ENCODE measurements at places on chromosomes 5 and 9.

DNA sequence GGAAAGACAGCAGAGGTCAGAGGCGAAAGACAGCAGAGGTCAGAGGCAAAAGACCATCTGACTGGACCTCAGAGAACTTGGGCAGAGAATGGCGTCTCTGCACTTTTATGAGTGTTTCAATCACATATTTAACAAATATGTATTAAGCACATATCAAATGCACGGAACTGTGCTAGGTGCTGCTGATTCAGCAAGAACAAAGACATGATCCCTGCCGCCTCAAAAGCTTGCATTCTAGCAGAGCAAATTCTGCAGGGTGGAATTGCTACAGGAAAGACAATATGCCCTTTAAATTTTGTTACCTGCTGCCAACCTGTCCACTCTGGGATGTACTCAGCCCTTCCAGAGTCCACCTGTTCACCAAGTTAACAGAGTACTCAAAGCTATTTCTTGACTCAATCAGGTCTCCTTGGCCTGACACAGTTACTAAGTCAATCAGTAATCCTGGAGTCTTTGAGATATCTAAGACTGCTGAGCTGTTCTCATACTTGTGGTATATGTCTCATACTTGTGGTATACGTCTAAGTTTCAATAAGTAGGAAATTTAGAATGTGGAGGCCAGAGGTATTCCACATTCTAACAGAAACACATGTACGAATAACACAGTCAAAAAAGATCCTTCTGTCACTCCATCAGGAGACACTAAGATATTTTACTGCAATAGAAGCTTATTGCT lies 131.8 kb downstream of the GNAQ start:
- no peak for DNase-seq

- no peak for DNase-seq
These were observed 4.4 kb upstream of the DCTN4 start for GRCh38 chr5:150763023-150763769.

DNA sequence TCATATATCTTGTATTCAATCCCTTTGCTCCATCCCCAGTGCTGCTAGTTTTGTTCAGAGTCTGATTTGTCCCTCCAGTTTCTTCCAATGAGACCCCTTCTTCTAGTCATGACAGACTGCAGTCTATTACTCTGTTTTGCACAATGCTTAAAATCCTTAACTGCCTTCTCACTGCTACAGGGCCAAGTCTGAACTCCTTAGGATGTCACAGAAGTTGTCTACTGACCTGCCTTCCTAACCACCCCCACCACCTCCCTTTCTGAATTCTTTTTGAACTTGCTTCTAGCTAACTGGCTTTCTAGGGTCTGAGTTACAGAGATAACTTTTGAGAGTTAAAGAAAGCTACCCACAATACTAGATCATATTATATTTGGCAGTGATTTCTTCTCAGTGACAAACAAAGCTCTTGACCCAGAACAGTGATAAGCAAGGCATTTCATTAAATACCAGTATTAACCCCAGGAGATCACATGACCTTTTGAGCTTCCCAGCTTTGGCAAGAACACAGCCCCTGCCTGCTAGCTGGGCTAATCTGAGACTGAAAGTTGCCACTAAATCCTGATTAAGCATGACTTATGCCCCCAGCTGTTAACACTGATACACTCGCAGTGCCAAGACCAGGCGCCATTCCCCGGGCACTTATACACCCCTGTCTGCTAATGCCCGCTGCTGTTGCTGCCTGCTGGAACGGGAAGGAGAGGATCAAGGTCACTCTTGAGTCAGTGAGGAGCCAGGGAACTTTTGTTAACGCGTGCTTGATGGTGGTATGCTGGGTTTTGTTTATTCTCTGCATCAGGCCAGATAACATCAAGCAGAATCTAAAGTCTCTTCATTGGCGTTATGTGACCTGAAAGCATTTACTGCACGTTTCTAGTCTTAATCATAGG lies 36.4 kb upstream of the ADAMTSL1 start:
- no peak for DNase-seq

- no peak for DNase-seq
These were observed 27.1 kb upstream of the SLC6A19 start for GRCh38 chr5:1174122-1174936.

DNA sequence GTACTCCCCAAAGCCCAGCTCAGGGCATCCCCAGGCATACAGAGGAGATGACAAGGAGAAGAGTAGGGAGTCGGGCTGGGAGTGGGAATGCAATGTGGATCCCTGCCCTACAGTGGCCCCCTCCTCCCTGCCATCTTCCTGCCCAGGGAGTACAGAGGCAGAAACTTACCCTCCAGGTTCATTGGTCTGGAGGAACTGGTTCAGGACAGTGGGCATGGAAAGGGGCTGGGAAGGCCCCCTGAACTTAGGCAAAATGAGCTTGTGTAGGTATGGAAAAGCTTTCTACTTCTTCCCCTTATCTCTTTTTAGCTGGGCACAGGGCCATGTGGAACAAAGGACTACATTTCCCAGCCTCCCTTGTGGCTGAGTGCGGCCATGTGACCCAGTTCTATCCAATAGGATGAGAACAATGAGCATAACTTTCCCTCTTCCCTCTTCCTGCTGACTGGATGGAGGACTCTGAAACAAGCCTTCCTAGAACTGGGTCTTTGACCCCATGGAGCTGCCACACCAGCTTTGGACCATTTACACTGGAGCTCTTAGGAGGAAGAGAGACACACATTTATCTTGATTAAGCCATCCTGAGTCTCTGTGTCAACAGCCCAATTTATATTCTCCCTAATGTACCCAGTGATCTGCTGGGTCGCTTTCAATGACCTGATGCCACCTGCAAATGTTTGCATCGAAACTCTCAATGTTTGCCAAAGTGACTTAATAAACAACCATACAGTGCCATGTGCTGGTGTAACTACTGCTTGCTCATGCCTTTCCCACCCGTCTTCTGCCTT lies 25.0 kb upstream of the HMCN2 start:
- peak; percentile 48 for DNase-seq
